ENCODE measurements at places on chromosomes 7 and 10. TPM values are rescaled to one million over a fixed set of nuclear protein-coding genes. Genes with fewer than 3 reads are reported as not detected.
A peak's percentile ranks its signal among the peaks of the same experiment; 100 is the strongest.

The USP6NL gene
- 38.2 TPM for total RNA-seq

The LRRD1 gene
- total RNA-seq, result 0.57 TPM

The FAM241B gene
- 11.6 TPM for total RNA-seq

The ELMO1 gene
- 7.4 TPM for total RNA-seq

The MRC1 gene
- total RNA-seq, result not detected

The PPP1R17 gene
- 1.2 TPM for total RNA-seq

DNA sequence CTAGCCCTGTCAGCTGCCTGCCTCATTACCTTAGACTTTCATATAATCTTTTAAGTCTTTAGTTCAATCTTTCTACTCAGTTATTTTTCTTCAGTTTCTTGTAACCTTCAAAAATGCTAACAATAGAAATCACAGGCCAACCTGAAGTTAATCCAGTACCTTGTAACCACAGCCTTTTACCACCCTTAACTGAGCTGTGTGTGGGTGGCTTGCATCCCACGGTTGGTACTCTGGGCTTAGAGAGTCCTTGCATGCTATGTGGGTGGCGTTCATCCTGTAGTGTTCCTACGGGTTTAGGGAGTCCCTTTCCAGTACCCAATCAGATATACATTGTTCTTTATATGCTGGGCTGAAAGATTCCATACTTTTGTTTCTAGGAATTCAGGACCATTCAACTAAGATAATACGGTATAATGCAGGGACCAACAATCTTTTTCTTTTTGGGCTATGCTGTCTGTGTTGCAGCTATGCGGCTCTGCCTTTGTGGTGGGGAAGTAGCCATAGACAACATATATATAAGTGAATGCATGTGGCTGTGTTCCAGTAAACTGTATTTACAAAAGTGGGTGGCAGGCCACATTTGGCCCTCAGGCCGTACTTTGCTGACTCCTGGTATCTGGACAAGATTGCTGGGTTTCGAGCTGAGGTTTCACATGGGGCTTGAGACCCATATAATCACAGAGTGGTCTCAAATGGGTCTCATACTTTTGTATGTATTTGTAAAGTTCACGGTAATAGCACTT, 280.8 kb upstream of the LRGUK start:
- H3K27ac ChIP-seq, result no peak overlapping the region
- no peak overlapping the region for H3K4me3 ChIP-seq
- H3K4me1 ChIP-seq, result no peaks in the 10 kb centered on the region
- no peak for DNase-seq
- no peaks in the 10 kb centered on the region for H3K27me3 ChIP-seq

DNA sequence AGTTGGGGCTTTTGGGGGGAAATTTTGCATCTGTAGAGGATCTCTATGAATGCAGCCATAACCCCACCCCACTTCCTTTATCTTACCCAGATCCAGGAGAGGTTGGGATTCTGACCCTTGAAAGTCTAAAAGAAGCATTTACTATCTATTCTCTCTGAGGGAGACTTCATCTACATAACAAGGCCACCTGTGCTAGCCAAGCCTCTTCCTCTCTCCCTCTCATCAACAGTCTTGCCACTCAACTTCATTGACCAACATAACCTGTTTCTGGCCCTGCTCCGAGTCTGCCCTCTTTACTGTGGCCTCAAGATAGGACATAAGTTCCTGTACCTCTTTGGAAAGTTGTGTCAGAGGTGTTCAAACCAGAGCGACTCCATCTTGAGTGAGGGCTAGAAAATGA, 19.4 kb downstream of the TUBAL3 start:
- DNase-seq, result no peak
- peaks cover 7% of the 10 kb centered on the region for H3K27me3 ChIP-seq
- no peaks in the 10 kb centered on the region for H3K4me1 ChIP-seq
- no peak overlapping the region for H3K27ac ChIP-seq
- H3K36me3 ChIP-seq, result no peaks in the 10 kb centered on the region

- H3K4me1 ChIP-seq, result peaks cover 26% of the 10 kb centered on the region
- no peak for DNase-seq
- peak overlapping the region; percentile 44 for H3K4me3 ChIP-seq
Measured at GRCh38 chr7:2512713-2513112, 6.9 kb upstream of the LFNG start.

- no peaks in the 10 kb centered on the region for H3K36me3 ChIP-seq
- no peak for DNase-seq
- no peak overlapping the region for H3K4me3 ChIP-seq
- H3K4me1 ChIP-seq, result no peaks in the 10 kb centered on the region
Measured at GRCh38 chr7:86479144-86479543, 164.6 kb upstream of the GRM3 start.

DNA sequence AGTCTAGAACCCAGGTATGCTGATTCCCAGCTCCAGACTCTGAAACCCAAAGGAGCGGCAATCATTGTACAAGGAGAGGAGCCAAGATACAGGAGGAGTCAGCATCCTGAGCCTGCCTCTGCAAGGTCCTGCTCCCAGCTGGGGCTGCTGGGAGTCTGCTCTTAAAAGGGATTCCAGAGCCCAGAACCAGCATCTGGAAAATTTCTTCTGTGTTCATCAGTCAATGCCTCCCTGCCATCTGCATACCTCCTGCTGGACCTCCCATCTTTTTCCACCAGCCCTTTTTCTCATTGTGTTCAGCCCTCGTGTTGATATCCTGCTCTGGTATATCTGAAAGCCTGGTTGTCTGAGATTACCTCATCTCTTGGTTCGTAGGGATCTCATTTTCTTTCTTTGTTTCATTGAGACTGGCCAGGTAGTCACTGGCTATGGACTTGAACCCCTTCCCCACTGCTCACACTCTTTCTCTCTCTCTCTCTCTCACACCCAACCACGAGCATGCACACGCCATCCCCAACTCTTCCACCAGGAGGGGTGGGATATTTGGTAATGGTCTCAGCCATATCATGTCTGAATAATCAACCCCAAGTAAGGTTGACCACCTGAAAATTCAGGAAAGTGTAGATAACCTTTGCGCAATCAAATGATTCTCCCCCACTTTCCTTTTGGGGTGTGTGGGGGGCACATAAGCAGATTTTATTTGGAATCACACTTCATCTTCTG, 608.8 kb downstream of the LRMDA start:
- no peak overlapping the region for H3K27ac ChIP-seq
- H3K4me1 ChIP-seq, result peaks cover 13% of the 10 kb centered on the region
- no peak for DNase-seq
- H3K27me3 ChIP-seq, result peaks cover 17% of the 10 kb centered on the region

GRCh38 chr10:127577376-127578258, 28.5 kb downstream of the NPS start:
- peaks cover 4% of the 10 kb centered on the region for H3K36me3 ChIP-seq
- no peaks in the 10 kb centered on the region for H3K4me1 ChIP-seq
- H3K4me3 ChIP-seq, result no peak overlapping the region
- peaks cover 53% of the 10 kb centered on the region for H3K27me3 ChIP-seq

DNA sequence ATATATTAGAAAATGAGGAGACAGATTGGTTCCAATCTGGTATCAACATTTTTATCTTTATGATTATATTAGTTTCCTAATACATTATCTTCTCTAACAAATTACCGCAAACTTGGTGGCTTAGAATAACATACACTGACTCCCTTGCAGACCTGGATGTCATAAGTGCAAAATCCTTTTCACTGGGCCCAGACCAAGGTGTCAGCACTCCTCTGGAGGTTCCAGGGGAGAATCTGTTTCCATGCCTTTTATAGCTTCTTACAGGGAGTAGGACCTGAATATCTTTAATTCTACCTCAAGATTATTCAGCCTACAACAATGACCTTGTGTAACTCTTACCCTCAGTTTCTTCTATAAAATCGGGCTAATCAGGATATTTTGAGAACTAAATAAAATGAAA, 329.9 kb upstream of the GRM3 start:
- no peak overlapping the region for H3K4me3 ChIP-seq
- no peak overlapping the region for H3K27ac ChIP-seq
- DNase-seq, result no peak
- no peaks in the 10 kb centered on the region for H3K27me3 ChIP-seq

GRCh38 chr10:34918060-34918775, 103.1 kb upstream of the PARD3 start:
- peaks cover 16% of the 10 kb centered on the region for H3K4me1 ChIP-seq
- H3K27ac ChIP-seq, result peak overlapping the region; percentile 88
- H3K4me3 ChIP-seq, result peak overlapping the region; percentile 75
- no peak for DNase-seq

DNA sequence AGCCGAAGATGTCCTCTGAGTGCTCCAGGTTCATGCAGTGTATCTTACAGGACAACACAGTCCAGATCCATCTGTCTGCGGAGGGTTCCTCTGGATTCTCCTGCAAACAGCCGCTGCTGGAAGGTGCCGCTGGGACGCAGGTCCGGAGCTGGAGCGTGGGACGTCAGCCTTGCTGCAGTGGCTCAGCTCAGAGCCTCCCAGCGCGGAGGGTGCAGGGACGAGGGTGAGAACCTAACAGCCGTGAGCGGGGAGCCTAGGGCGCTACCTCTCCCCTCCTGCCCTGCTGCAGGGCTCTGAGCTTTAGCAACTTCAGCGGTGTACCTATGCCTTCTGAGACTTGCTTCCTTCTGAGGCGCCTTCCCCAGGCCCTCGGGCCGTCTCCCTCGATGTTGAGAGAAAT, 137.6 kb upstream of the TMEM72 start:
- no peaks in the 10 kb centered on the region for H3K36me3 ChIP-seq
- no peak for DNase-seq
- no peaks in the 10 kb centered on the region for H3K4me1 ChIP-seq

DNA sequence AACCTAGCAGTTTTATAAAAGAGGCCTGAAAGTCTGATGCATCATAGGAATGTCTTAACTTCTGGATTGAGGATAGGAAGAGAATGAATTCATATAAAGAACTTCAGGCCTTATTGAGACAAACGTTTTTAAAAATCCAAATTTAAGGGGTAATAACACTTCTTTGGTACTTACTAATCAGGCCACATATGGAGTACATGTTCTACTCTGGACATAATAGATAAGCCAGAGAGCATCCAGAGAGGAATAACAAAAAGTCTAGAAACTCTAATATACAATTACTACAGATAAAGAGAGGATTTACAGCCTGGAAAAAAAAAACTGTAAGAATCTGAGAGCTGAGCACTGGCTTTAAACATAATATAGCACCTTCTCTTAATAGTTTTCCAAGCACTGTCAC, 2.9 kb downstream of the MTPAP start:
- H3K4me1 ChIP-seq, result peaks cover 32% of the 10 kb centered on the region
- H3K36me3 ChIP-seq, result no peaks in the 10 kb centered on the region
- no peaks in the 10 kb centered on the region for H3K27me3 ChIP-seq
- peak overlapping the region; percentile 84 for H3K4me3 ChIP-seq
- H3K27ac ChIP-seq, result no peak overlapping the region
- no peak for DNase-seq

GRCh38 chr7:26398427-26398755, 106.7 kb downstream of the SNX10 start:
- H3K4me3 ChIP-seq, result peak overlapping the region; percentile 96
- H3K27ac ChIP-seq, result no peak overlapping the region
- H3K36me3 ChIP-seq, result no peaks in the 10 kb centered on the region
- peak; percentile 61 for DNase-seq
- H3K4me1 ChIP-seq, result peaks cover 35% of the 10 kb centered on the region

GRCh38 chr7:116780521-116780920, 81.9 kb upstream of the CAPZA2 start:
- H3K36me3 ChIP-seq, result no peaks in the 10 kb centered on the region
- no peak overlapping the region for H3K4me3 ChIP-seq
- H3K27ac ChIP-seq, result no peak overlapping the region
- no peaks in the 10 kb centered on the region for H3K27me3 ChIP-seq
- no peak for DNase-seq
- H3K4me1 ChIP-seq, result peaks cover 11% of the 10 kb centered on the region

DNA sequence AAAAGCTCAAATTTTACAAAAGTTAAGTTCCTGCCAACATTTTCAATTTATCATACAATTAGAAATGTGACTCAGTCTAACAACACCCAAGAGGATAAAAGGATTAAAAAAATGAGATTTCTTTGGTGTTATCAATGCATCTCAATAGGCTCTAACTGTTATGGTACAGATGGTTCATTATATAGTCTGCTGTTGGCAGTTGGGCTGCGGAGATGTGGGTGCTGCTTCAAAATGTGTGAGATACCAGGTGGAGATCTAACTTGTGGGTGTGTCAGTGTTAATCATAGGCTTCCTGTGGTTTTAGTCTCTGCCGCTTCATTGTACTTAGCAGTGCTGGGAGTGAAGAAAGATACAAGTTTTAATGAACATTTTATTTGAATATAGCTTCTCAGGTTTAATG, 231.2 kb downstream of the EXOC4 start:
- H3K4me1 ChIP-seq, result peaks cover 7% of the 10 kb centered on the region
- H3K4me3 ChIP-seq, result no peak overlapping the region
- DNase-seq, result no peak
- H3K27ac ChIP-seq, result no peak overlapping the region
- H3K36me3 ChIP-seq, result peaks cover 2% of the 10 kb centered on the region
- H3K27me3 ChIP-seq, result no peaks in the 10 kb centered on the region

- DNase-seq, result no peak
- H3K36me3 ChIP-seq, result peaks cover 8% of the 10 kb centered on the region
- H3K27me3 ChIP-seq, result no peaks in the 10 kb centered on the region
- no peak overlapping the region for H3K4me3 ChIP-seq
Measured at GRCh38 chr7:132489776-132490237, 86.5 kb downstream of the PLXNA4 start.

GRCh38 chr7:118029826-118030422, 154.0 kb upstream of the LSM8 start:
- H3K4me3 ChIP-seq, result no peak overlapping the region
- no peak for DNase-seq
- no peaks in the 10 kb centered on the region for H3K27me3 ChIP-seq
- H3K36me3 ChIP-seq, result no peaks in the 10 kb centered on the region
- no peaks in the 10 kb centered on the region for H3K4me1 ChIP-seq

- no peak overlapping the region for H3K4me3 ChIP-seq
- peaks cover 15% of the 10 kb centered on the region for H3K36me3 ChIP-seq
- H3K4me1 ChIP-seq, result no peaks in the 10 kb centered on the region
- no peak for DNase-seq
Measured at GRCh38 chr7:130195396-130195795, 9.8 kb downstream of the TMEM209 start.

DNA sequence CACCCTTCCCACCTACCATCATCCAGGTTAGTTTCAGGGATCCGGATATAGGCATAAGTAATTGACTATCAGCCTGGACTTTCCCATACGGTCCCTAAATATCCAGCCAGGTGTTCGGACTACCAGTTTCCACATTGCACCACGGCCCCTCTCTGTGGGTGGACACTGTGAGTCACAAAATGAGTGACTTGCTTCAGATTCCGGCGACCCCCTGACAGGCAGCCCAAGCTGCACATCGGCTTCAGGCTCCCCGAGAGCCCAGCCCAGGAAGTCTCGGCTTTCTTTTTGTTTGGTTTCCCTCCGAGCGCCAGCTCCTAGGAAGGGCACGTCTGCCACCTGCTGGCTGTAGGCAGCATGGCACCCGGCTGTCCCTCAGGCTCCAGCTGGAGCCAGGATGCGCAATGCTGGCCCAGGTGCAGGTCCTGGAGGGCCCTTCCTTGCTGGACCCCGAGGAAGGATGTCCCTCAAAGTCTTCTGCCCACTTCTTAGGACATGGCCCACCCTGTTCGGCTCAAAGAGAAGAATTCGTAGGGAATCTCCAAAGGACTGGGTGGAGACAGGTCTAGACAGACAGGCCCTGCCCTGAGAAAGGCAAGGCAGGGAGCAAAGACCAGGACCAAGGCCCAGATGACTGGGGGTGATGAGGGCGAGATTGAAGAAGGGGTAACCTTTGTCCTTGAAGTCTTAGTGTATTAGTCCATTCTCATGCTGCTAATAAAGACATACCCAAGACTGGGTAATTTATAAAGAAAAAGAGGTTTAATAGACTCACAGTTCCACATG, 10.6 kb downstream of the HABP2 start:
- peak; percentile 85 for DNase-seq
- peak overlapping the region; percentile 74 for H3K27ac ChIP-seq
- H3K4me1 ChIP-seq, result peaks cover 16% of the 10 kb centered on the region
- H3K36me3 ChIP-seq, result no peaks in the 10 kb centered on the region
- H3K4me3 ChIP-seq, result peak overlapping the region; percentile 55

- peaks cover 8% of the 10 kb centered on the region for H3K36me3 ChIP-seq
- no peak overlapping the region for H3K27ac ChIP-seq
- no peak overlapping the region for H3K4me3 ChIP-seq
- H3K4me1 ChIP-seq, result no peaks in the 10 kb centered on the region
Measured at GRCh38 chr7:58086871-58087535, 637.0 kb downstream of the ZNF716 start.
